ENCODE measurements at places on chromosomes 12 and 14.

DNA sequence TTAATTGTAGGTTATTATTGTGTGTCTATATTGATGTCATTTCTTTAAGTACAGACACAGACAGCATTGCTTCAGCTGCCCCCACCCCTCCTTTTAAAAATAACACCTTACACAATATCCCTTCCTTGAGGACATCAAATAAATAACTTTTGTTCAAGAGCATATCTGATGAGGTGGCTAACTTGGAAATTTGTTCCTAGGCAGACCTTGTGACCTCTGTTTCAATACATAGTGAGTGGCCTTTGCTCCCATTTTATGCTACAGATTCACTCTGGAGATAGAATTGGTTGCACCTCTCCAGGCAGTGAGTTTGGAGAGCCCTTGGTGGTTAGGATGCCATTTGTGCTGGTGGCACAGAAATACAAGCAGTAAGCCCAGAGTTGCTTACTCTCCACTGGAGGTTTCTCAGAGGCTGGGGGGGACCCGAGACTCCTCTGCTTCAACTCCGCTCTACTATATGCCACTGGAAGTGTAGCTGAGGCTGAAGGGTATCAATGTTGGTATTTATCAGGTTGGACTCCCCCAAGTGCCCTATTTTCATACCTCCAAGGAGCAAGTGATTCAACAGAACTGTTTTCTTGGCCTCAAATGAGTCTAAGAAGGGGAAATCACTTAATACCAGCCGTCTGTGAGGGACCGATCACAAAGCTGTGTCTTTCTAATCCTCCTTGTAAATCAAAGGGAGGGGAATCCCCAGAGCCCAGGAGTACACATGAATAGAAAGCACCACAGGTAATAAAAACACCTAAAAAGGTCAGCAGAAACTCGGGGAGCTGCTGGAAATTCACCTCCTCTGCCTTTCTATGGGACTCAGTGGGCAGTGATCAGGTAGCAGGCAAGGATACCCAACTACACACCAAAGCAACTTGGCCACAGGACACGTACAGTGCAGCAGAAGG, 463.1 kb downstream of the RAD51B start:
- DNase-seq = peak; percentile 72

- no peak for DNase-seq
Measured at GRCh38 chr12:52735816-52736632, 32.7 kb upstream of the KRT77 start.

GRCh38 chr12:44852483-44852882, 23.6 kb downstream of the NELL2 start:
- DNase-seq = no peak

DNA sequence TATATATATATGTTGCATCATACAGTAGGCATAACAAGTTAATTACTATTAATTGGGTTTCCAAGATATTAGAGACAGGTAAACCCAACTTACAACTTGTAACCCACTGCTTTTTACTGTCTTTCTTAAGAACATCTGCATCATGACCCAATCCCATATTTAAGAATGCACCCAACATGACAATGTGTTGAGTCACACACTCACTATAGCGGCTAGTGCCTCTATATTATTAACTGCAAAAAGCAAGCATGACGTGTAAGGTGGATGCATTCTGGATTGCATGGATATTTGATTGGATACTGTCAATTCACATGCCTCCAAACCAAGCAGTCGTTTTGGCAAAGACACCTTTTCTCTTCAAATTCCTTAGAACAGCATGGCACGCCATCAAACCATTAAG, 68.2 kb downstream of the KSR2 start:
- no peak for DNase-seq

- no peak for DNase-seq
Measured at GRCh38 chr14:20176330-20176729, 14.4 kb upstream of the OR11G2 start.

DNA sequence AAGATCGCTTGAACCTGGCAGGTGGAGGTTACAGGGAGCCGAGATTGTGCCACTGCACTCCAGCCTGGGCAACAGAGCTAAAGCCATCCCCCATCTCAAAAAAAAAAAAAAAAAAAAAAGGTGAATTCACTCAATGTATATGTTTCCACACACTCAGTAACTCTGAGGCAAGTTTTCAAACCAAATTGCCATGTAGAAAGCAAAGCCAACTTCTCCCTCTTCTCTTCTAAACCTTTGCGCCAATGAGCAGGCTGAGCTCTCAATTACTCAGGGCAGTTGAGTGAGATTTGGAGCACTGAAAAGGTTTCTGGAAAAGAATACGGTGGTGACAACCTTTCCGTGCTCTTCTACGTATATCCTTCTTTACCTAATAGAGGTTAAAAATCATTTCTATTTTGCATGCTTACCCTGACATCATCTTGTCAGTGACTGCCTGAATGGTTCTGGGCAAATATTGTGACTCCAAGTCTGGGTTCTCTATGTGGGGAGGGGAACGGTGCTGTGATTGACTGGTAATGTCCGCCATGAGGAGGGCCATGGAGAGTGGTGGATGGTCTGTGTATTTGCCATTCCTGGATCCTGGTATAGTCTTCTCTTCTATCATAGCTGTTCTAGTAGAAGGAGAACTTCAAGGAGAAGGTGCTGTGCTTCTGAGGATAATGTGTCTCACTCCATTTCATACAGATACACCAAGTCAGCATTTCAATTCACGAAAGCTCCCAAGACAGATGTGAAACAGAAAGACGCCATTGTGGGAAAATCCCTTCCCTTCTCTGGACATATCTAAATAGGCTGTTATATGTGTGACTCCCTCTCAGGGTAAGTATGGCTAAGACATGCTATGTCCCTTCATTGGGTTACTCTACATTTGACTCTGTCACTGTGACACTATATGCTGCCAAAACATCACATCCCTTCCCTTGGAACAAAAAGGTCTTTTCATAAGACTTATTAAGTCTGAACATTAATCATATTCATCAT, 46.2 kb upstream of the MED13L start:
- DNase-seq = no peak

GRCh38 chr12:41367726-41368405, 179.7 kb downstream of the PDZRN4 start:
- no peak for DNase-seq

DNA sequence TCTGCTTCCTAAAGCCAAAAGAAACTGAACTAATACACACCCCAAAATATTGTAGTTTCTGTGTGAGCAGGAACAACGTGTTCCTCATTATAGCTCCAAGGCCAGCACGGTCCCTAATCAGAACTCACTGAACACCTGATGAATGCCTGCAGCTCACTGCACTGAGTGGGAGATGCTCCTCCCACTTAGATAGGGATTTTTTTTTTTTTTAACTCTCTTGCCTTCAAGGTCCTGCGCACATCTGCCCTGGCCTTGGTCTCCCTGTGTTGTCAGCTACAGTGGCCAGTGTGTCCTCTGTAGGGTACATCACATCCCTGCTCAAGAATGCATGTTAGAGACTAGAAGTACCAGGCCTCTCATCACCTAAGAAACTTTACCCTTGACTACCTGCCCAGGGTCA, 44.3 kb upstream of the TMPO start:
- DNase-seq = no peak

GRCh38 chr12:131832321-131833231, 4.4 kb downstream of the MMP17 start:
- no peak for DNase-seq

- no peak for DNase-seq
Measured at GRCh38 chr12:79046021-79046420, 181.4 kb downstream of the SYT1 start.

GRCh38 chr12:23211384-23212320, 586.7 kb downstream of the ETNK1 start:
- no peak for DNase-seq

DNA sequence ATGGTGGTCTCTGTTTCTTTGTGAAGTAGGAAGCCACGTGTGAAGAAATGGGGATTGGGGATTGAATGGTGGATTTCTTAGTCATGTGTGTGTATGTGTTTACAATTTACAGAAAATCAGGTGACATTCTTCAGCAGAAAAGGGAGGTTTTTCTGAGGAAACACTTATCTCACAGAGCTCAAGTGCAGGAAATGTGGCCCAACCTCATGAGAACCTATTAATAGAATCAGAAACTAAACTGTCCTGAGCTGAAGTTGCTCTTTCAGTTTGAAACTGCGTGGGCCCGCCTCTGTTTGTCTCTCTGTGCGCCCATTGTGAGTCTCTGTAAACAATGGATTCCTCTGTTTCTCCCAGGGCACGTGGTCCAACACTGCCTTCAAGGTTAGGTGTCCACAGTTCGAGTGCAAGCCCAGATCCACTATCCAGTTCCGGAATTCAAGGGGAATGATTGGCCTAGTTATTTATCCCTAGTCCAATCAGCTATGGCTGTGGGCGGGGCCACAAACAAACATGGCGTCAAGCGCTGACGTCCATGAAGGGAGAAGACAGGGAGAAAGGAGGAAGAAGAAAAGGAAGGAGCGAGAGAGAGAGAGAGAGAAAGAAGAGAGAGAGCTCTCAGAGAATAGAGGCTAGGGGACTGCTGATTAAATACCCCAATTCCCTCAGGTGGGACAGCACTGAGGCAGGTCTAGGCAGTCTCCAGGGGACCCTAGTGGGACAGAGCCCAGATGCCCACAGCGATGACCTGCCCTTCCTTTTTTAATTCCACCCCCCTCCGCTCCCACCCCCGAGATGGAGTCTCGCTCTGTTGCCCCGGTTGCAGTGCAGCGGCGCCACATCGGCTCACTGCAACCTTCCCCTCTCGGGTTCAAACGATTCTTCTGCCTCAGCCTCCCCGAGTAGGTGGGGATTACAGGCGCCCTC, 31.4 kb upstream of the C12orf76 start:
- peak; percentile 91 for DNase-seq

GRCh38 chr12:109458086-109458485, 19.0 kb downstream of the KCTD10 start:
- DNase-seq = no peak

- no peak for DNase-seq
Measured at GRCh38 chr14:75461755-75462349, 34.0 kb downstream of the JDP2 start.

- no peak for DNase-seq
Measured at GRCh38 chr12:116202940-116203339, 74.6 kb downstream of the MED13L start.

GRCh38 chr14:33606591-33606990, 344.3 kb downstream of the EGLN3 start:
- DNase-seq = no peak

DNA sequence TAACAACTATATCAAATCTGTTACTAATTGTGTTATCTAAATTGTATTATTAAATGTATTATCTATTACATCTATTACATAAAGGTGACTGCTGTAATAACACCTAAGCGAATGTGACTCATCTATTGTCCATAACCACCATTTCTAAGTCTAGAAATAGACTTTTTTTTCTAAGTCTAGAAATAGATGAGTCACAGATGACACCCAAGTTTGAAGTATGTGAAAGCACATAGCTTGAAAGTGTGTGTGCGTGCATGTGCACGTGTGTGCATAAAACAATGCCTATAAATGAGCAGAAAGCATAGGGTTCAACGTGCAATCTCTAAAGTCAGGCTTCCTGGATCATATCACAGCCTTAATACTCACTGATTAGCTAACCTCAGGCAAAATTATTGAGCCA, 451.3 kb upstream of the USP15 start:
- DNase-seq = no peak

- no peak for DNase-seq
Measured at GRCh38 chr14:37932008-37932407, 275.7 kb upstream of the SSTR1 start.

DNA sequence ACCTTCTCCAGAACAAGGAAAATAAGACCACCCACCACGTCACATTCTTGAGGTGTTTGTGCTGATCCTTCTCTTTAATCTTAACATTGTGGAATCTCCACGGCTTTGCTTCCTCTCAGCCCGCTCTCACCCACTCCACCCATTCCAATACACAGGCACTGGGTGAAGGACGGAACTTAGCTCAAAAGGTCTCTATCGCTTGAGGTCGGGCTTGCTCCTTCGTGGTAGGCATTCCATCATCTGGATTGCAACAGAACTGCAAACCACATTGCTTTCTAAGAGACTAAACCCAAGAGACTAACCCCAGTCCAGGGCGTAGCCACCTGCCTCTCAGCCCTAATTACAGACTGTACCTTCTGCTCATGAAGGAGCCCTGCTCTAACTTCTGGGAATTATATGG, 24.0 kb upstream of the MDM2 start:
- no peak for DNase-seq

DNA sequence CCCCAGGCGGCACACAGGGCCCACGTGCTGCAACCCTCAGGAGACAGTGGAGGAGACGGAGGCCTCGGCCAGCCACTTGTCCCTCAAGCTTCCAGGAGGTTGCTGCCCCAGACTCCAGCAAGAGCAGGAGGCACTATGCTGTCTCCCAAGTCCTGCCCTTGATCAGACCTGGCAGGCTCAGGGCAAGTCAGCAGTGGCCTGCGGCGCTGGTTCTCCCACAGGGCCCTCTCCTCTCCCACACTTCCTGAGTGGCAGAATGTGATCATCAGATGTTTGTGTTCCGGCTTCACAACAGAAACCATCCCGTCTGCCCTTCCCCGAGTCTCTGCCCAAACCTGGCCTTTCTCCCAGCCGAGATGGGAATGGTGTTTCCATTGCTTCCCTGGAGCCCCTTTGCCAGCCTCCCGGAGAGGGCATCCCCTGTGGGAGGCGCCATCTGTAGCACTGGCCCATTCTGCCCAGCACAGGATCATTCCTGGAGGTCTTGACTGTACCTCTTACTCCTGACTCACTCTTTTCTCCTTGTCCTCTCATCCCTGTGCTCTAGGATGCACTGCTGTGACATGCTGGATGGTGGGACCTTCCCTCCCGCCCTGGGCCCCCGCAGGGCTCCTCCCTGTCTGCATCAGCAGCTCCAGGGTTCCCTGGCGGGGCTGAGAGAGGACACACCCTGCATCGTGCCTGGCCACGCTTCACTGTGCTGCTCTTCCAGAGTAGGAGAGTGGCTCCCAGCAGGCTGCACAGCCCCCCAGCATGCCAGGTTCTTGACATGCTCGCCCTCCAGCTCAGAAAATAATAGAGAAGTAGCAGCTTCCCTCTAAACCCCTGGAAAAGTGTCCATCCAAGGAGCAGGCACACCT, 114.7 kb upstream of the FKBP4 start:
- DNase-seq = no peak

DNA sequence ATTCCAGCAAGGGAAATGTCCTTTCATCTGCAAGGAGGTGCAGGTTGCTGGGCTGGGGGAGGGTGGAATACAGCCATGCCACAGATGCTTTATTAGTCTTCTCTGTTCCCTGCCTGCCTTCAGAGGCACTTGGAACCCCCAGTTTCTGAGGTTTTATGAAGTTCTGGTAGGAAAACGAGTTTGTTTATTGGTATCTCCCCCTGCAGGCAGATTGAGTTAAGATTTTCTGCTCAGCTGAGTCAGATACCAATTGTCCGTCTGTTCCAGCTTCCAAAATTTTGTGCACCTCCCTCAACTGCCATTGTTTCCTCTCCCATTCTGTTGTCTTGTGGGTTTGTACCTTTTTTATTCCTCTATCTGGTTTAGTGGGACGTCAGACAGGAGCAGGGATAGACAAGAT, 155.6 kb downstream of the ETV6 start:
- DNase-seq = no peak

All from CD4-positive, alpha-beta T cell treated with Interleukin-10 for 1 hour (primary cell).